Stimulated activated CD4-positive, alpha-beta T cell treated with anti-CD3 and anti-CD28 coated beads, Interleukin-4, amount 100 ng/mL, for 4 hours (primary cell): ENCODE measurements at places on chromosomes 7 and 10.

DNA sequence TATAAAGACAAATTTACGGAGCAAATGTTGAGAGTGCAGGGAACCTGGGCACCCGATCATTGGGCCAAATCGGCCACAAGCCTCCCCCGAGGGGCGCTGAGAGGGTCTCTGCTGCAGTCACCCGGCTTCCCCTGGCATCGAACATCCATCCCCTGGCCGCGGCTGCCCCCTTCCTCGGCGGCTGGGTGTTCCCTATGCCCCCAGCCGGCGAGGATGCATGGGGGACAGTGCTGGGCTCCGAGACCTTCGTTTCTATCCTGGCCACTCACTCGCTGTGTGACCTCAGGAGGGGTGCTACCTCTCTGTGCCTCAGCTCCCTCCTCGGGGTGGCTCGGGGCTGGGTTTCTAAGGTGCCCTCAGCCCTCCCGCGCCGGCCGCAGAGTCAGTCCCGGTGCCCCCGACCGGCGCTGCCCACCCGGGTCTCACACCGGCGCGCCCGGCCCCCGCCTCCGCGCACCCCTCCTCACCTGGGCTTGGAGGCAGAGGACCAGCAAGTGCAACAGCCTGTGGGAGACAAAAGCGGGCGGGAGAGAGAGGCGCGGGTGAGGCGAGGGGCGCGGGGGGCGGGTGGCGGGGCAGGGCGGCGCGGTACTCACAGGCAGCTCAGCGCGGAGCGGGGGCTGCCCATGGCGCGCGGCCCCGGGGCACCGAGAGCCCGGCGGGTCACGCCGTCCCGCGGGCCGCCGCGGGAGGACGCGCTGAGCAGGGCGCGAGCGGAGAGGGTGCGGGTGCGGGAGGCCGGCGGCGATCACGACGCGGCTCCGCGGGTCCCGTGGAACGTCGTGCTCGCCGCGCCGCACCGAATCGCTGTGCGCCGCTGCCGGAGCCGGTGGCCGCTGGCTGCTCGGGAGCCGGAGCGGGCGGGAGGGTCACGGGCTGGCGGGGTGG, at the start of gene FGF8:
FGF8 (minus strand) TSS at position 842 of the 888 bp plus-strand sequence; CDS start at position 628, 214 bp downstream.
- no peak for DNase-seq

GRCh38 chr7:4831723-4832495, 29.9 kb downstream of the PAPOLB start:
- no peak for DNase-seq

DNA sequence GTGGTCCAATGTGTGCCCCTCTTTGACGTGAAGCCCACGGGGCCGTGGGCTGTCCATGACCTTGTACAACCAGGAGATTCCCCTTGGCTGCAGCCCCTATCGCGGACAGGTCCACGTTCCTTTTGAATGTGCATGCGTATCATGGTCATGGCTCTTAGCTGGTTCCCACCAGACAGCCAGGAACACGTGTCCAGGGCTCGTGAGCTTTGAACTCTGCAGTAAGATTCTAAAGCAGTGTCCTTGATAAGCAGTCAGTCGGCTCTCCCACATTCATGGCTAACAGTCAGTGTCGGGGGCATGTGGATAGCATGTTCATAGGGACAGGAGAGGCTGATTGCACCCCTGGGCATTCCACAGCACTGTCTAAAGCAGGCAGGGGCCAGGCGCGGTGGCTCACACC, 75.9 kb upstream of the SH2B2 start:
- DNase-seq: no peak

- DNase-seq: no peak
These were observed 3.3 kb downstream of the XPNPEP1 start for GRCh38 chr10:109920016-109920415.

- DNase-seq: no peak
These were observed 20.7 kb downstream of the NT5C3A start for GRCh38 chr7:33041631-33042428.

DNA sequence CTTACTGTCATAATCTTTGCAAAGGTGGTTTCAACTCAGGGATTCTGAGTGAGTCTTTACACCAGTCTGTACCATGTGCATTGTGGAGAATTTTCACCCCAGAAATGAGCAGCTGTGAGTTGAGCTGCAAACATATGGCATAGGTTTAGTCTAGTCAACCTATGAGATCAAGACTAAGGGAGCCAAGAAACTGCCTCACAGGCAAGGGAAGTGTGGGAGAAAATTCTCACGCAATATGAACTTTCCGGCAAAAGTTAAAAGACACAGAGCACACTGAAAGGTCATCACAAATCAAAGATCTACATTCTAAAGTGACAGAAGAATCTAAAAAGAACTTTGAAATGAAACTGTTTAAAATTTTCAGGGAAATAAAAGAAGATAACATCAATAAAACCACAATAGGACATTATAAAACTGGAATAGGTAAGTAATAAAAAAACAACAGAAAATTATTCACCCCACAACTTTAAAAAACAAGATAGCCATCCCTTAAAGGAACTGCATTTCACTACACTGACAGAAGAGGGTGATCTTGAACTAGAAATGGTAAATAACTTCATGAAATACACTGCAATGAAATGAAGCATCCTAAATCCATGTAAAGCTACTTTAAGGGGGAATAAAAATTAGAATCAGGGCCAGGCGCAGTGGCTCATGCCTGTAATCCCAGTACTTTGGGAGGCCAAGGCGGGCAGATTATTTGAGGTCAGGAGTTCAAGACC, 63.5 kb downstream of the LGI1 start:
- no peak for DNase-seq

DNA sequence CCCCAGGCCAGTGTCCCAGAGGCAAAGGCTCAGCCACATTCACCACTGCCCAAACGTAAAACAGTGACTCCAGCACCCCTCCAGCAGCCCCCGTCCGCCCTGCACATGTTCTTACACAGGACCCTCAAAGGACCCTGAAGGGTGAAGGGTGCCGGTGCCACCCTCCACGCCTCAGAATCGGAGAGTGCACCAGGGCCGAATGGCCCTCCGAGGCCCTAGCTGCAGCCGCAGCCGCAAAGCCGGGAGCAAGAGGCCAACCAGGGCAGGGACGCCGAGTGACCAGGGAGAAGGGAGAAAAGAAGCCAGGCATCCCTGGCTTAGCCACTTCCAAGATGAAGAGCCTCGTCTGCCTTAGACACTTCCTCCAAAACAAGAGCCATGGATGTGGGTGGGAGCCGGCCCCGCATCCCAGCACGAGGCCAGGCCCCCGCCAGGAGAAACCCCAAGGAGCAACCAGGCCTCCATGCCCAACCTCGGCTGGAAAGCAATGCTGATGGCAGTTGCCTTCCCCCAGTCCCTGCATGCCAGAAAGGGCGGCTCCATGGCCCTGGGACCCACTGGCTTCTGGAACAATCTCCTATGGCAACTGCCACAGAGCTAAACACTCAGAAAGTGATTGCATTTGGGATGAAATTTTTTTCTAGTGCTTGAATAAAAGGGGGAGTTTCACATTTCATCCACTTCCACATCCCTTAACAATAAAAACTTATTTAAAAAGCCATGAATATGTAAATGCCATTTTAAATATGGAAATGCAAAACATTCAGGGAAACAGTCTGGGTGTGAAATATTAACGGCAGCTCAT, 92.3 kb downstream of the MAD1L1 start:
- no peak for DNase-seq

GRCh38 chr7:123738356-123738755, 10.4 kb downstream of the WASL start:
- DNase-seq: no peak

- DNase-seq: no peak
These were observed 76.4 kb upstream of the PTER start for GRCh38 chr10:16360425-16360824.

DNA sequence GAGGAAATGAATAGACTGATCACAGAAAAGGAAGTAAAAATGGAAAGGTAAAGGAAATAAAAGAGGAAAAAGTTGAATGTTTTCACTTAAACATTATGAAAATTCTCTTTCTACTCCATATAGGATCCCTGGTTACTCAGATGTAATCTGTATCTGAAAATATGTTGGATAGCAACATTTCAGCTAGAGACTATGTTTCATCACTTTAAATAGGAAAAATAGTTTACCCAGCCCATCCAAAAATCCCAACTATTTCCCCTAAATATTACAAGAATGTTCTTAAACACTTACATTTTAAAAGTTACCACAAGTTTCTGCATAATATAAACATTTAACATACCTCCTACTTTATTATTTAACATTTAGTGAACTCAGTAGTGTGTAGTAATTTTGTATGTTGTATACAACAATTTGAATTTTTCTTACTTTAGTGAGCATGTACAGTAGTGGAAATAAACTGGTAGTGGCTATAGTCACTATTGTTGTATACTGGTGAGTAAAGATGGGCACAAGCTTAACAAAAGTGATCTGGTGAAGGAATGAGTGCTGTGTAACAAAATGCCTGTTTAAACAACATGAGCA, 27.1 kb downstream of the SLF2 start:
- DNase-seq: no peak

DNA sequence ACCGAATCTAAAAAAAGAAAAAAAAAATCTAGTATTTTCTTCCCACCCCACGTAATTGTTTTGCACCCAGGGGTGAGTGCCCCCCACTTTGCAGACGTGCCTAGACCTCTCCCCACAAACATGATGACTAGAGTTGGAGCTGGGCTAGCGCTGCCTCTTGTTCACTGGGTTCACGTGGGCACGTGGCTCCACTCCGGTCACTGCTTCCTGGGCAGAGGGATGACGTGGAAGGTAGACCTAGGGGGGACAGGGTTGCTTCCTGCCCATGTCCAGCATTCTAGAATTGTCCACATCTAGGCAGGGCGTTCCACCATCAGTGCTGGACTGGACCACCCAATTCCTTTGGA, 861 bp upstream of the LIMK1 start:
- DNase-seq: no peak

GRCh38 chr10:127040756-127041155, 135.5 kb downstream of the DOCK1 start:
- no peak for DNase-seq

DNA sequence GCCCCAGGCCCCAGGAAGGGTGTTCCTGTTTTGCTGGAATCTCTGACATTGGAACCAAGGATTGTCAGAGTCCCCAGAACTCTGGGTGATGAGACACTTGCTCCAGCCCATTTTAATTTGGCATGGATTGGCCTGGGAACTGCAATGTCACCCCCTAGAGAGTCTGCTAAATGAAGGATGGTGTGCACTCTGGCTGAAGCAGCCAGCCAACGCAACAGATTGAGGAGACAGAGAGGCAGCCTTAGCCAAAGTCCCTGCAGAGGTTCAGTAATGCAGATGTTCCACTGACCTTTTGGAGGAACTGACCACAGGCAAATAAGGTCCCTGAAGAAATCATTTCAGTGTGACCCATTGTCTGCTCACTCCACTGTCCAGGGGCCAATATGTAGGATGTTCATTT, 13.4 kb downstream of the LRRC18 start:
- no peak for DNase-seq

GRCh38 chr10:45325116-45325515, 9.7 kb upstream of the OR13A1 start:
- DNase-seq: no peak

- no peak for DNase-seq
These were observed 107.5 kb upstream of the ARID5B start for GRCh38 chr10:61793760-61794703.

DNA sequence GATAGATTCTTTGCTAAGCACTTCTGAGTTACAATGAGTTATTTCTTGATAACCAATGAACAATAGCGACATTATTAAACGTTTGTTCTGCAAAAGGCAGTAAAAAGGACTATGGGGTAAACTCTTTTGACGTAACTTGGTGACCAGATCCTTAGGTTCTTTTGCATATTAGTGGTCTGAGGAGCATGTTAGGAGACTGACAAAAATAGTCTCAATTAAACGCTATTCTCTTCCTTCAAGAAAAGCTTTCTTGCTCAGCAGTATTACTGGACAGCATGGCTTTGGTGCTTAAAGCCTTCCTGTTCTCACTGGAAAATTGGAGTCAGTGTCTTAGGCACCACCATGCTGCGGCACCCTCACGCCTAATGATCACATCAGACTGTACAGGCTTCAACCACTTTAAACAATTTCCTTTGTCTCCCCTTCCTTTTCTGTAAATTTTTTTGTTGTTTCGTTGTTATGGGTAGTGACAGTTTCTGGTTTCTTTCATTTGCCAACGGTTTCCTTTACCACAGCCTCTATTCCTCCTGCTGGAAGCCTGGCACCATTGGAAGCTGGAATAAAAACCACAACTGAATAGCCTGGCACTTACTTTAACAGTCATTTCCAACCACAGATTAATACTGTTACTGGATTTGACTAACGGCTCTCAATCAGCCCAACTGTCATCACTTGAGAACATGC, 49.2 kb upstream of the FAM133B start:
- no peak for DNase-seq

DNA sequence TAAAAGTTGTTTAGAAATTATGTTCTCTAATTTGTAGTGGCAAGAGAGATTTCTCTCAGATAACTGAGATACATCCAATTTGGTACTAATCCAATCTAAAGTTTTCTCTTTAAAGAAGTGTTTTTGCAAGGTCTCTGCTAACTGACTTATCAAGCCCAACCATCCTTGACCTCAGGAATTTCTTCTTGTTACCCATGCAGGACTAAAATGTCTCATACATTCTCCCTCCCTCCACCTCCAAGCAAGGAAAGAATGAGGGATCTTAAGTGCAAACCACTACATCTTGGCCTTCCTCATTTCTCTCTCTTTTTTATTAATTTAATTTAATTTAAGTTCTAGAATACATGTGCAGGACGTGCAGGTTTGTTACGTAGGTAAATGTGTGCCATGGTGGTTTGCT, 12.8 kb downstream of the NRAP start:
- no peak for DNase-seq

DNA sequence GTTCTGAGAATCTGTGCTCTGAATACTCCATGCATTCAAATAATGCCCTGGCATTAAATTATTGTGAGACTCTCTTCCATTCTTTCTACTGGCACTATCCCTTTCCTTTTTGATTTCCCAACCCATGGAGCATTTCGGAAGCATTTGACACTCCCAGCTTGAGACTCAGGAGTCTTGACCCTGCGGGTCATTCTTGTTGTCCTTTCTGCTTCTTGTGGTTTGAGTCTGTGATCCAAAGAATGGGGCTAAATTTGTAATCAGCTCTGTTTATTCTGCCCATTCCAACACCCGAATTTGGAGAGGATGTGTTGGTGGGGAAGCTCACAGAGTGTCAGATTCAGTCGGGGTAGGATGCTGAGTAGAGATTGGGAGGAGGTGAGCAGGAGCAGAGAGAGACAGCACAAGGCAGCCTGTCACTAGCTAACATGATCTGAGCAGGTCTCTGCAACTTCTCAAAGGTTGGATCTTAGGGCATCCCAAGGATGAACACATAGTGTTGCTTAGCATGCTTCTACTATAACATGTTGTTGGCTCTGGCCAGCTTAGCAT, 80.4 kb upstream of the BMPER start:
- DNase-seq: no peak

DNA sequence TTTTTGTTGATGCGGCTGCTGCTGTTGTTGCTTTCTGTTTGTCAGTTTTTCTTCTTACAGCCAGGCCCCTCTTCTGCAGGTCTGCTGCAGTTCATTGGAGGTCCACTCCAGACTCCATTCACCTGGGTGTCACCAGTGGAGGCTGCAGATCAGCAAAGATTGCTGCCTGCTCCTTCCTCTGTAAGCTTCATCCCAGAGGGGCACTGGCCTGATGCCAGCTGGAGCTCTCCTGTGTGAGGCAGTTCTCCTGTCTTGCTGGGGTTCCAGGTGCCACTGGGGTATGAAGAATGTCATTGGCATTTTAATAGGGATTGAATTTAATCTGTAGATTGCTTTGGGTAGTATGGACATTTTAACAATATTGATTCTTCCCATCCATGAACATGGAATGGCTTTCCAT, 308.5 kb upstream of the MEOX2 start:
- DNase-seq: no peak
